Vagina (tissue), 2 donors: ENCODE measurements at places on chromosomes 2 and 18. TPM values are rescaled to one million over a fixed set of nuclear protein-coding genes. Genes with fewer than 3 reads are reported as not detected.

The CNGA3 gene
- total RNA-seq = not detected

- no peaks in the 10 kb centered on the region for H3K27me3 ChIP-seq
- peak; percentile 20 for DNase-seq
- H3K36me3 ChIP-seq = no peaks in the 10 kb centered on the region
- H3K27ac ChIP-seq = no peak overlapping the region
Observed at GRCh38 chr2:236951830-236952475, 133.7 kb upstream of the COPS8 start.

DNA sequence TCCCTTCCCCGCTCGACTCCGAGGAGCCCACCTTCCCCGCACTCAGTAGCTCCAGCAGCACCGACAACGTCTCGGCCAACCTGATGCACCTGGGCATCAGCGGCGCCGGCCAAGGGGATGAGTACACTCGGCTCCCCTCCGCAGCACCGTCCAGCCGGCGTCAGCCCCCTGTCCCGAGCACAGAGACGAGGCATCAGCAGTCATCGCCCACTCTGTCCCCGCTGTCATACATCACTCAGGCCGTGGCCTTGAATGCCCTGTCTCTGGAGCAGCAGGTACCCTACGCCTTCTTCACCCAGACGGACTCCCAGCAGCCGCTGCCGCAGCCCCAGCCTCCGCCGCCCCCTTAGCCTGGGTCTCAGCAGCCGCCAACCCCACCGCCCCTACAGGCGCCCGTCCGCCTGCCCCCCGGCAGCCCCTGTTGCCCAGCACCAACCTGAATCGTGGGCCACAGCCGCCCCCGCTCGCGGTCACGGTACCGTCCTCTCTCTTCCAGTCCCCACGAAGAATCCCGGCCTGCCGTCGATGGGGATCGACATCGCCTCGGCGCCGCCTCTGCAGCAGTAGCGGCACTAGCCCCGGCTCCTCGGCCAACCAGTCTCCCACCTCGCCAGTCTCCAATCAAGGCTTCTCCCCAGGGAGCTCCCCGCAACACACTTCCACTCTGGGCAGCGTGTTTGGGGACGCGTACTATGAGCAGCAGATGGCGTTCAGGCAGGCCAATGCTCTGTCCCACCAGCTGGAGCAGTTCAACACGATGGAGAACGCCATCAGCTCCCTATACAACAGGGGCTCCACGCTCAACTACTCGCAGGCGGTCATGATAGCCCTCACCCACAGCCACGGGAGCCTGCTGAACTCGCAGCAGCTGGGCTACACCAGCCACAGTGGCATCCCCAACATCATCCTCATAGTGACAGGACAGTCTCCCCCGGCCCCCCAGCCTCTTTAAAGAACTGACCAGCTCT lies 1195.9 kb upstream of the CHAC2 start:
- no peaks in the 10 kb centered on the region for H3K27me3 ChIP-seq
- DNase-seq = no peak
- H3K27ac ChIP-seq = no peak overlapping the region
- H3K4me1 ChIP-seq = no peaks in the 10 kb centered on the region

The DLGAP1 gene
- total RNA-seq = 3.2 TPM

The CRYGD gene
- total RNA-seq = not detected

DNA sequence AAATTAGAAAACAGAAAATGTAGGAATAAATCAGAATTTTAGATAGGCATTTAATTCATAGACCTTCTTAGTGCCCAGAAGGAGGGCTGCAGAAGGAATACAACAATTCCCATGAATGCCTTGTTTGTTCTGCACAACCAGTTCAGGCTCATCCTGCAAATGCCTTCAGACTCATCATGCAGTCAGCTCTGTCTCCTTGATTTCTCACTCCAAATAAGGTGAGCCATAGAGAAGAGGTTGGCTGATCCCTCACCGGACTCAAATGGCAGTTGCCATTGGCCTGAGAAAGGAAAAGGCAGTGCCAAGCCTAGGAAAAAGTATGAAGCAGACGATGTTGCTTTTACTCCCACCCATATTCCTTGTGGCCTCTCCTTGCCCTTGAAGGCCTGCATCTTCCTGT lies 50.3 kb downstream of the DSC3 start:
- H3K27ac ChIP-seq = no peak overlapping the region
- H3K36me3 ChIP-seq = no peaks in the 10 kb centered on the region
- H3K4me3 ChIP-seq = no peak overlapping the region
- H3K4me1 ChIP-seq = no peaks in the 10 kb centered on the region
- DNase-seq = no peak
